ENCODE measurements at places on chromosomes 4 and X.

GRCh38 chrX:27008486-27008885 is 454.7 kb downstream of the PPP4R3C start:
- no peak for DNase-seq

- DNase-seq = no peak
These were observed 117.2 kb upstream of the MED14 start for GRCh38 chrX:40852586-40852985.

- DNase-seq = no peak
These were observed 262.9 kb upstream of the IL1RAPL1 start for GRCh38 chrX:28324321-28324721.

DNA sequence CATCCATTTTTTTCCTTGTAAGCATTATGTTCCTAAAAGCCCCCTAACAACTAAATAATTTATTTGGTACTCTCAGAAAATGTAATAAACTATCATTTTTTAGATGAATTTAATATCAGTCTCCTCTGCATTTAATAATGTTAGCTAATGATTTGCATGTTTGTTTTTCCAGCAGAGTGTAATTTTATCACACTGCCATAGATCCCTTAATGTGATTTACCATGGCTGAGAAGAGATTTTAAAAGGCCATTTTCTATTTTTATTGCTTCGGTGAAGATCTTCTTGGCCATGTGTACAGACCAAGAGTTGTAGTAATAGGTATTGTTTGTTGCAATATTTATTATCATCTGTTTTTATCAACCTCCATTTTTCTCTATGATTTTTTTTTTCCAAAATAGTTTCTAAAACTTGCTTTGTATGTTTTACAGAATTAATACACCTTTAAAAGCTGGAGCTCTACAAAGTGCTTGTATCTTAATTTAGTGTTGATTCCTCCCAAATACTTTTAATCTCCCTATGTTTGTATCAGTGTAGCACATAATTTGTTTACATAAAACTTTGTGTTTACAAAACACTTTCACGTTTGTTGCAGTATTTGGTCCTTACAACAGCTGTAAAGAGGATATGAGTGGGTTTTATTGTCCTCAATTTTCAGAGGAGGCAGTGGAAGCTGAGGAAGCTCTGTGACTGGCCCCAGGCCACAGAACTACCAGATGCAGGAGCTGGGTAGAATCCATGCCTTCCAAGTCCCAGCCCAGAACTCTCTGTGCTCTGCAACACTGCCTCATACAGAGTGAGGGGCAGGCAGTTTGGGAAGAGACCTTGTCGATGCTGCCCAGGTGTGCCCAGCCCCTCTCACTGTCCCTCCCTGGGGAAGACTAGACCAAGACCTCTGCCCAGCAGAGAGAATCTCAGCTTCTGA is 58.1 kb downstream of the FAM114A1 start:
- no peak for DNase-seq

DNA sequence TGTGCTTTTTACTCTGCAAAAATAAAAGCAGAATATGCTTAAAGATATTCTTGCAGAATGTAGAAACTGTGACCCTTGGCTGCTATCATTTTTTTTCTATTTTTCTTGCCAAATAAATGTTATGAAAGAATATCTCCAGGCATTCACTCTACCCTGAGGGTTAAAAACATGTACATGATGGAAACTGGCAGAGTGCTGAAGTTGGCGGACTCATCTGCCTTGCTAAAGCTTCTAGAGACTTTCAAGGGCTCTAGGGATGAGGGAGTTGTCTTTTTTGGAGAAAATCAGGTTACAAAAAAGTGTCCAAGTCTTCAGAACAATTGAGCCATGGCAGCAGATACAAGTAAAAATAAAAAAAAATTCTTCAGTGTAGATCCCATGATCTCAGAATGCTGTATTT is 40.5 kb upstream of the NRK start:
- DNase-seq = no peak

GRCh38 chr4:155667222-155667567 is 547 bp downstream of the GUCY1A1 start:
- DNase-seq = no peak
